ENCODE measurements at places on chromosomes 5 and 9. TPM values are rescaled to one million over a fixed set of nuclear protein-coding genes. Genes with fewer than 3 reads are reported as not detected.

The LCP2 gene
- total RNA-seq, result not detected

The FOXD4 gene
- total RNA-seq, result 0.19 TPM

The SPATA24 gene
- 4.5 TPM for total RNA-seq

The FYB1 gene
- under 0.01 TPM for total RNA-seq

The SLC12A7 gene
- total RNA-seq, result 19.4 TPM

The TMEM215 gene
- not detected for total RNA-seq

The TTC16 gene
- under 0.01 TPM for total RNA-seq

The HMCN2 gene
- under 0.01 TPM for total RNA-seq
